ENCODE measurements at places on chromosomes 5 and 9.

GRCh38 chr5:170429014-170429413 lies 39.8 kb upstream of the KCNMB1 start:
- peak; percentile 29 for DNase-seq

DNA sequence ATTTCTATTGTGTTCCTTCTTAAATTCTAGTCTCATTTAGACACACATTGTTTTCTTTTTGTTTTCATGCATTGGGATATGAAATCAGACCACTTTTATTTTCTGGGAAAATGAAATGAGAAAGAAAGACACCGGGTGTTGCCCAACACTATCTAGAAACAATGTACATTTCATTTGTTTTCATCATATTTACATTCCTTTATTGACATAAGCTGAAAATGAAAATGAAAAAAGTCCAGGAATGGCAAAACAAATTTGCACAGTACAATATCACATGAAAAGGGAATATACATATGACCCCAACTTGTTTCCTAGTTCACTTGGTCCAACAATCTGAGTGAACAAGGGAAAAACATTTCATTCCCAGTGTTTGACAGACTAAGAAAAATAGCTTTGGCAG lies 20.7 kb downstream of the IFNE start:
- no peak for DNase-seq

DNA sequence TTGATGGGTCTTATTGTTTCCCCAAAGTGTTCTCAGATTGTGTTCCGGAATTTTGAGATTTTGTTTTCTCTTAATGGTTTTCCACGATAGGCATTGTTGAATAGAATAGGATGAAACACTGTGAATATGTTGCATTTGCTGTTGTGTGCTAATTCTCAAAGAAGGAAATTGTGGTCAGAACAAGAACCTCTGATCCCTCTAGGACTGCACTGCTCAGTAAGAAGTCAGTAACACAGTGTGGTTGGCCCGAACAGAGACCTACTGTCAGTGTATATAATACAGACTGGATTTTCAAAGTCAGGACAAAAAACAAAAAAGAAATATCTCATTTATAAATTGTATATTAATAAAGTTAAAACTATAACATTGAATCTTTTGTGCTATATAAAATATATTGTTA lies 494.8 kb downstream of the MAT2B start:
- no peak for DNase-seq

- peak; percentile 79 for DNase-seq
These were observed 189.0 kb downstream of the RGS3 start for GRCh38 chr9:113652355-113653152.
